ENCODE measurements at places on chromosomes 12 and 14.

DNA sequence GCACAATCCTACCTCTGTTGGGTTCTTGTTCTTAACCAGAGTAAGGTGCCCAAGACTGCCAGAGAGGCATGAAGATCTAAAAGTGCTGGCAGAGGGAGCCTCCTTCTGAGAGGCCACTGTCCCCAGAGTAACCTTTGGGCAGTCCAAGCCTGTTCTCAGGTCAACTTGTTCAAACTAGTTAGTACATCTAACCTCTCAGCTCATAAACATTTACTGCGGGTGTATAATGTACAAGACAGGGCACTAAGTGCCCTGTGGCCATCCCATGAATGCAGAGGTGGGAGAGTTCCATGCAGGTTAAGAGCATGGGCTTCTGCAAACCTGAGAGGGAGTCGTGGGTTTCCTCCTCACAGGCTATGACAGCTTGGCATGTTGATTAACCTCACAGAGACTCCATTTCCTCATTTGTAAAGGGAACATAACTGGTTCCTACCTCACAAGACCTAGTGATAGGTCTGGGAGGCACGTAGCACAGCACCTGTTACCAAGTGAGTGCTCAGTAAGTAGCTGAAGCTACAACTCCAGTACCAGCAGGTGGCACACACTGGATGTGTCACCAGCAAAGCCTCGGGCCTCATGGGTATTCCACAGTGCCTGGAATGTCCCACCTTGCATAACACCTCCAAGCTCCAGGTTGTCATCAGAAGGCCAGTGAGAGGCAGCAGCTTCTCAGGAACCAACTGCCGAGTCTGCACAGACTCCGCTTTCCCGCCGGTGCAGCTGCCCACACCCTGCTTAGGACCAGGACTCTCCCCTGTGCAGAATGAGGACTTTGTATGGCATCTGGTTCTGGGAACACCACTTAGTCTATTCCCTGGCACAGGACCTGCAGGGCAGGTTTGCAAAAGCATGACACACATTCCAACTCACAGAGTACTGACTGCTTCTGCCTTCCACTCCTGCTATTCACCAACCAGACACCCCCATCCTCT lies 4.4 kb downstream of the VDR start:
- no peak for DNase-seq

- DNase-seq, result no peak
These were observed 1.4 kb upstream of the SLC8A3 start for GRCh38 chr14:70190156-70190555.

DNA sequence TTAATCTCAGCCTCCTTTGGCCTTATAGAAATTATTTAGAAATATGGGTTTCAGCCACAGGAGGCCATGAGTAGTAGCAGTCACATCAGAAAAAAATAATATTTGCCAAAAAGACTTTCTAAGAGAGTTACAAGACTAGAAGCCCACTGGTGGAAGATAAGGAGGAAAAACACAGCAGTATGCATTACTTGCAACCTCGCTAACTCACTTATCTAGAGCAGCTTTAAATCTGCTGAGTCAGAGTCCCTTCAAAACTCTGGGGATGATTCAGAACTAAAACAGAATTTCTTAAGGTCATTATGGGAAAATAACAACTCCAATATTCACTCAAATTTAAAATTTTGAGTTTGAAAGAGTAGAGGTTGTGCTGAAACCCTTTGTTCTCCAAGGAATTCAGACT lies 6.2 kb downstream of the OR4K17 start:
- DNase-seq, result no peak

- no peak for DNase-seq
These were observed 231.8 kb upstream of the NPAS3 start for GRCh38 chr14:32706721-32707519.
